Stimulated activated CD4-positive, alpha-beta T cell treated with anti-CD3 and anti-CD28 coated beads, TNF-alpha, amount 100 ng/mL, for 1 hour (primary cell): ENCODE measurements at places on chromosomes 6 and 20.
A peak's percentile ranks its signal among the peaks of the same experiment; 100 is the strongest.

DNA sequence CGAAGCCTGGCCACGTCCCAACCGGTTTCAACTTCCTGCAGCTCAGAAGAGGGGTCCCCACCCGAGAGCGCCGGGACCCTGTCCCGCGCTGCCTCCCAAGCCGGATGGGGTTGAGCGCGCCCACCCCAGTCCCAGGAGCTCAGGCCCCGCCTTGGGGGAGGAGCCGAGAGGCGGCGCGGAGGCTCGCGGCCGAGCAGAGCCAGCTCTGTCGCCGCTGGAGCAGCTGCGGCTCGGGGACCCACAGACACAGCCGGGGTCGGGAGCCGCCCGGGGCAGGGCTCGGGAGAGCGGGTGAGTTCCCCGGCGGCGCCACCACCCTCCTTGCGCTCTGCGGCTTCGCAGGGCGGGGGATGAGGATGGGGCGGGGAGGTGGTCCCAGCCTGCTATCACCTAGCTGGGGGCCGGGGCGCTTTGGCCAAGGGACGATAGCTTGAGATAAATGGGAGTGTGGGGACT is at the start of gene PPP1R16B:
TSS of gene PPP1R16B (plus strand) at position 196 of the 456 bp plus-strand sequence. CDS start 30,229 bp downstream, outside the sequence.
- peak; percentile 67 for DNase-seq

GRCh38 chr6:163850874-163851273 is 436.4 kb downstream of the QKI start:
- no peak for DNase-seq

- DNase-seq, result peak; percentile 31
Observed at GRCh38 chr20:35463455-35464300, 8.3 kb downstream of the CEP250 start.

GRCh38 chr20:58179432-58180099 is 48.9 kb downstream of the ANKRD60 start:
- peak; percentile 7 for DNase-seq

GRCh38 chr6:31079656-31080261 is 32.6 kb downstream of the C6orf15 start:
- peak; percentile 8 for DNase-seq

GRCh38 chr6:126337323-126337722 is 2.6 kb upstream of the CENPW start:
- DNase-seq, result no peak

GRCh38 chr20:8953300-8953699 is 115.6 kb upstream of the PLCB4 start:
- DNase-seq, result no peak

DNA sequence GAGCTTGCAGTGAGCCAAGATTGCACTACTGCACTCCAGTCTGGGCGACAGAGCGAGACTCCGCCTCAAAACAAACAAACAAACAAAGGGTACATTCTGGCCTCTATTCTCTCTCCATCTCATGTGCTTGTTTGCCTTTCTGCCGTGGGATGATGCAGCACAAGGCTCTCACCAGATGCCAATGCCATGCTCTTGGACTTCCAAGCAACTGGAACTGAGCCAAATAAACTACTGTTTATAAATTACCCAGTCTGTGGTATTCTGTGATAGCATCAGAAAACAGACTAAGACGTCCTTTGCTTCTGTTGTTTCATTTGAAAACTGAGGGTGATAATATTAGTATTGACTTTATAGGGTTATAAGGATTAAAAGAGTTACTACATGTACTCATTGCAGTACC is 3.6 kb upstream of the BRD2 start:
- no peak for DNase-seq

DNA sequence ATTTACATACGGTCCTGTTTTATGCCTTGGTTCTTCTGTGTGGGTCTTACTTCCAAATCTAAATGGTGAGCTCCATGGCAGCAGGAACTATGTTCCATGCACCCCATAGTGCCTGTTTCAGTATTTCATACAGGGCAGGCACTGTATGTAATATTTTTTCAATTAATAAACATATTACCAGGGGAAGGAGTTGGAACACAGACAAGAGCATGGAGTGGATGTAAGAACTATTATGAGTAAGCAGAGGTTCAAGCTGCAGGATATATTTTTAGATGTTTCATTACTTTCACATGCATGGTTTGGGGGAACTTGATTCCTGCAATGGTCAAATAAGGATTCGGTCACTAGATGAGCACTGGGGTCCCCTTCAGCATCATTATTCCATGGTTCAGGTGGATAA is 108.3 kb downstream of the KIF13A start:
- DNase-seq, result no peak

- DNase-seq, result no peak
Observed at GRCh38 chr6:3394671-3395070, 62.2 kb downstream of the SLC22A23 start.

- DNase-seq, result no peak
Observed at GRCh38 chr6:168078943-168079405, at the start of gene FRMD1. TSS of gene FRMD1 (minus strand) at chr6:168079212. CDS start at chr6:168079094, 118 bp downstream.

DNA sequence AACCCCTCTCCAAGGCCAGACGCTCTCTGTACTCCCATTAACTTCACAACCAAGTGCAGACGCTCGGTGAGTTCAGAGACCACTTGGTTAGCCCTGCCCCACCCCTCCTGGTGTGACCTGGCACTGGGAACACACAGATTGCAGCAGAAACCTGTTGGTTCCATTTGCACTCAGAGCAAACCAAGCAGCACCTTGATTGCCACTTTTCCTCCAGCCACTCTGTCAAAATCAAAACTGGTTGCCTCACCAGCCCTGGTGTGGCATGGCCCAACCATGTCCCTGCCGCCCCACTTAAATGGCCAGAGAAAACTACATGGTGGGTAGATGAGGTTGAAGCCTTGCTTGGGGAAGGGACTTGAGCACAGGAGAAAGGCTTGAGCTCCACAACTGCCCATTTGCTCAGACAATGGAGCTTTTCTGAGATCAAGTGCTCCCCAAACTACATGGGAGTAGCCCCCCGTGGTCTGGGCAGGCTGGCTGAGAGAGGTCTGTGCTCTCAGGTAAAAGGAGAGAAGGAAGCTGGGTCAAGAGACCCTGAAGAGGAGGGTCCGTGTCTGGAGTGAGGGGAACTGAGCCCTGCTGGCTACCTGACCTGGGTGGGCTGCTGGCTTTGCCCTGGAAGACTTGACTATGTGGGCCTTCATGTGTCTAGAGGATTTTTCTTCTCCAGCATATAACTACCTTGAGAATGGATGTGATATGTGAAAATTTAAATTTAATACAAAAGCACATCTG is 43.4 kb downstream of the PLCG1 start:
- DNase-seq, result no peak

DNA sequence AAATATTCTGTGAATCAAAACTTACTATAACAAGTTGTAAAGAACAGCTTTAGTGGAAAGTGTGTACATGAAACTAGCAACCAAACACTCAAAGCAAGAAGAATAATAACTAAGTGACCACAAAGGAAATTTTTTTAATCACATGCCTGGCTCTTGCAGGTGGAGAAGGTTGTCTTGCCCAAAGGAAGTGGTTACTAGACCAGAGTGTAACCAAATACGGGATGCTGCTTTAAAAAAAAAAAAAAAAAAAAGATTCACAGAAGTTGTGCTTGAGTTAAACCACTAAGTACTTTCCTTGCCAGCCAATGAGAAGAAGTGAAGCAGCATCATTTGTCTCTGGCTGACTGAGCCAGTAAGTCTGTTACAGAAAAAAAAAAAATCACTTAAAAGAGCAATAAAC is 19.1 kb upstream of the HLA-DQB1 start:
- DNase-seq, result no peak

GRCh38 chr6:134347885-134348805 is 30.2 kb upstream of the SGK1 start:
- no peak for DNase-seq

- DNase-seq, result no peak
Observed at GRCh38 chr6:157665180-157665579, 157.9 kb upstream of the SNX9 start.

DNA sequence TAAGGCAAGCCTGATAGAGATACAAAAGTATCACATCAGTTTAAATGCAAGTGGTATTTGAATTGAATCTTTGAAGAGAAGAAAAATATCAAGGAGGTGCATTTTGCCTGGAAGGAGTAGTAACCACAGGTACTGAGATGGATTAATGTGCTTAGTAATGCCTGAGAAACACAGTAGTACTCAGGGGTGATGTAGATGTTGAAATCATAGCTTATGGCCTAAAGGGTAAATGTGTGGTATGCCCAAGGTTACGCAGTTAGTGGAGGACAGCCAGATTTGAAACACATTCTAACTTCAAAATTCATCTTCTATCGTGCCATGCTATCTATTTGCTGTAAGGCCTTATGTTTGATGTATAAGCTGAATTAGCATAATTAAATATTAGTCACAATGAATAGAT is 55.9 kb downstream of the STXBP5 start:
- no peak for DNase-seq

GRCh38 chr6:41258196-41258493 is 28.3 kb downstream of the TREM1 start:
- no peak for DNase-seq

- DNase-seq, result no peak
Observed at GRCh38 chr6:33082702-33083101, 6.9 kb downstream of the HLA-DPB1 start.

- no peak for DNase-seq
Observed at GRCh38 chr6:24932832-24933231, 2.9 kb downstream of the RIPOR2 start.

DNA sequence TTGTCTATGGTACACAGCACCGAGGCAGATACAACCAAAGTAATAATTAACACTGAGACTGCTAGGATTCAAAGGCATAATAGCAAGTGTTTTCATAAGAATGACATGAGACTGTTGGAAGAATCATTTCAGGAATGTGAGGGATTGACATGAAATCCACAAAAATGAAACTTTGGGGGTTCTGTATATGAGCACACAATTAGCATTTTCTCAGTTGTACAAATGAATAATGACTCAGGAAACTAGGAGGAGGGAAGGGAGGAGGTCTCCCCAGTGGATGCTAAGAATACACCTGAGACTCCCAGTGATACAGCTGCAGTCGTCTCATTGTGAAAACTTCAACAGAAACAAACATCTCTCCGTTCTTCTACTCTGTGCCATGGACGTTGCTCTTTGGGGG is 428.4 kb upstream of the PLCB4 start:
- no peak for DNase-seq

DNA sequence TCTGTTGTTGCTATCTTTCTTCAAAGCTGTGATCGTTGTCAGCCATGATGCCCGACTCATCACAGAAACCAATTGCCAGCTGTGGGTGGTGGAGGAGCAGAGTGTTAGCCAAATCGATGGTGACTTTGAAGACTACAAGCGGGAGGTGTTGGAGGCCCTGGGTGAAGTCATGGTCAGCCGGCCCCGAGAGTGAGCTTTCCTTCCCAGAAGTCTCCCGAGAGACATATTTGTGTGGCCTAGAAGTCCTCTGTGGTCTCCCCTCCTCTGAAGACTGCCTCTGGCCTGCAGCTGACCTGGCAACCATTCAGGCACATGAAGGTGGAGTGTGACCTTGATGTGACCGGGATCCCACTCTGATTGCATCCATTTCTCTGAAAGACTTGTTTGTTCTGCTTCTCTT is 19.3 kb downstream of the ABCF1 start:
- no peak for DNase-seq

DNA sequence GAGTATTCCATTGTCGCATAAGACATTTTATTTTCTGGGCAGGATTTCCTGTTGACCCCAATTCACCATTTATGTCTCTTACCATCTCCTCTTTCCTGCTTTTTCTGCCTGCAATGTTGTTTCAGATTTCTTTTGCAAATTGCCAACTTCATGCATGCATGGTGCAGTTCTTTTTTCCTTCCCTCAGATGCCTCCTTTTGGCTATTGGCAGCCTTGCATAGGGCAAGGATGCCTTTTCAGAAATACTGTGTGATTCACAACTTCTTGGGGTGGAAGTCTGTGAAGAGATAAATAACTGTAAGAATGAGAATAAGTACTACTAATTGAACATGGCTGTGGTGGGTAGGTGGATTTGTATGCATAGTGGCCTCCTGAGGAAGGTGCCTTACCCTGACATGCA is 116.7 kb downstream of the SOX4 start:
- no peak for DNase-seq

DNA sequence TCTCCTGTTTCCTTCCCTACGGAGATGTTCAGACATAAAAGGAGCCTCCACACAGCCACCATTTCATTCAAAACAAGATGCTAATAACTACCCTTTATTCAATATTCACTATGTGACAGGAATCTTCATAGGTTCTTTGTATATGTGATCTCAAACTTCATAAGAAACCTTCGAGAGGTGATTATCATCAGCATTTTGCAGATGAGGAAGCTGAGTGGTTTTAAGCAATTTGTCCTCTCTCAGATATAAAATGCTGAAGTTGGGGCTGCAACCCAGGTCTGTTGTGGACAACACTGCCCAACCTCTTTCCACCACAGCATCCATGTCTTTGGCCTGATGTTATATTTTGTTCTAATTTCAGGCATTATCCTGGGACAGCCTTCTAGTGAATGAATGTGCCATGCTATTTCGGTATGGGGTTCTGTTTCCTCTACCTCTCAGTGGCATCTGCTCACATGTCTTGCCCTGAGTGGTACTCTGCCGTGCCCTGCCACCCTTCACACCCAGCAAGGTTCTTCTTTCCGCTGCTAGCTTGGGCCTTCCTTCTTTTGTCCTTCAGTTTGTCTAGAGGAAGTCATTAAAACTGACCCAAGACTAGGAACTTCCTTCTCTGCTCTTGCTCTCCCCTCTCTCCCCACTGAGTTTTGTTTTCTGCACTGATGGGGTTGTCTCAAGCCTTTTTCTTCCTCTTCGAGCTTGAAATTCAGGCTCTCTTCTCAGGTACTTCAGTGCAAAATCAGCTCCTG is 300.9 kb upstream of the PRDM1 start:
- no peak for DNase-seq

GRCh38 chr20:47677635-47678453 is 107.4 kb downstream of the SULF2 start:
- no peak for DNase-seq

DNA sequence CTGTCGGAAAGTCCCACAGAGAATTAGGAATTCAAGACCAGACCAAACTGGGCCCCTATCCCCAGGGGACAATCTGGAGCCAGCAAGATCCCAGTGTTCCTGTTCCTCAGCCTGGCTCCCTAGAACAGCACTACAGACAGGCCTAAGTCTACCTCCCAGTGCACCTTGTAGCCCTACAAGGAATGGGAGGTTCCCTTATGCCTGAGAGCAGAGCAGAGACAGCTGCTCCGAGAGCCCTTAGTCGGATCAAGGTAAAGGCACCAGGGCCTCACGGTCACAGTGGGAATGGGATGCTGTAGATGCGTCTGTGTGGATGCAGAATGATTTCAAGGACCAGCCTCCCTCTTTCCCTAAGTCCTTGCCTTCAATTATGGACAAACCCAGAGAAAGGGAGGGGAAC is 204.5 kb upstream of the STXBP5 start:
- DNase-seq, result no peak
